ENCODE measurements at places on chromosomes 2 and 18. TPM values are rescaled to one million over a fixed set of nuclear protein-coding genes. Genes with fewer than 3 reads are reported as not detected.

ANKRD62 gene
- total RNA-seq, result not detected

GRCh38 chr2:156098506-156098905 lies 234.0 kb downstream of the NR4A2 start:
- DNase-seq, result no peak

GRHL1 gene
- total RNA-seq, result 0.60 TPM

DNA sequence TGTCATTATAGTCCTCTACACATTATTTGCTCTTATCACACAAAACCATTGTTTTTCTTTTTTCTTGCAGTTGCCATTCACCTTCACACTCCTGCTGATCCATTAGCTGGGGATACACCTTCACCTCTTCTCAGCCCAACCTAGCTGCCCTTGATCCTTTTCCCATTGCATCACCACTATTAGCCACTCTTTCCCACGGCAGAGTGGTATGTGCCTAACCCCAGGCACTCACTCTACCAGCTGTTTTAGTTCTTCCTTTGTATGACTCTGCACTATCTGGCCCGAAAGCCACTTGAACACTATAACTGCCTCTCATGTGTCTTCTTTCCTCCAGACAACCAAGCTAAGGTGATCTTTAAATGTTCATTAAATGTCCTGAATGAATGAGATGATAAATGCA lies 145.4 kb upstream of the PIK3C3 start:
- DNase-seq, result no peak
